ENCODE measurements at places on chromosomes 1 and 21. TPM values are rescaled to one million over a fixed set of nuclear protein-coding genes. Genes with fewer than 3 reads are reported as not detected.

GRCh38 chr1:187270256-187270655 is 441.5 kb downstream of the PLA2G4A start:
- DNase-seq = no peak

GRCh38 chr1:38094711-38095290 is 48.2 kb upstream of the POU3F1 start:
- DNase-seq = no peak

GRCh38 chr1:168708698-168709404 is 20.2 kb downstream of the DPT start:
- DNase-seq = no peak

PRAMEF7 gene
- total RNA-seq = not detected

DNA sequence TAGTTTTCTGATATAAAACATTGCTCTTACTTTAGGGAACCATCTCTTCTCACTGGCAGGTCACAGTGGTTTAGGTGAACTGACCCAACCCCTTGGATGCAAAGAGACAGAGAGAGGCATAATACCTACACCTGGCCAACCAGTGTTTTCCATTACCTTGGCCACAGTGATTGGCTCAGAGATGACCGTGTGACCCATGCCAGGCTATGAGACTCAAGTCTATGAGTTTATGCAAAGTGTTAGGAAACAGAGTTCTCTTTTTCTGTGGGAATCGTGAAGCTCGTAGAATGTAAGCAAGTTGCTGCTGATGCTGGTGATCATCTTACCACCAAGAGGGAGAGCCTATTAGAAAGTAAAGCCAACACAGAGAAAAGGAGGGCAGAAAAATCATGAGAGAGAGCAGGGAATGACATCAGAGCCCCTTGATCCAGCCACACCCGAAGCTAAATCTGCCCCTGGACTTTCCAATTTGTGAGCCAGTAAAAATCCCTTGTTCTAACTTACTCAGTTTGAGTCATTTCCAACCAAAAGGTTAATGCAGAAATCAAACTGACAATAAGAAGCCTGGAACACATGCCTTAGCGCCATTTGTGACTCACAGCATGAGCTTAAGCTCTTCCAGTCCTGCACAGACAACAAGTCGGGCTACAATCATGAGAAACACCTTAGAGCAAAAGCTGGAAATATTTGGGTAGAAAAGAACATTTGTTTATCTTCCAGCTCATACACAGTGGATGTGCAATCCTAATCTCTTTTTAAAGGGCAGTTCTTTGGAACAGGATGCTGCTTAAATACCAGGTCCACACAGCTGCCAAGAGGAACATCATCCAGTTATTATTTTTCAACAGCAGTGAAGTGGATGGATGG is 81.3 kb upstream of the KAZN start:
- peak; percentile 25 for DNase-seq

- peak; percentile 93 for DNase-seq
Measured at GRCh38 chr1:16625497-16626408, 12.4 kb upstream of the NBPF1 start.

RBP7 gene
- total RNA-seq = 19.2 TPM

- DNase-seq = no peak
Measured at GRCh38 chr1:7565099-7565750, 205.9 kb upstream of the VAMP3 start.

DNA sequence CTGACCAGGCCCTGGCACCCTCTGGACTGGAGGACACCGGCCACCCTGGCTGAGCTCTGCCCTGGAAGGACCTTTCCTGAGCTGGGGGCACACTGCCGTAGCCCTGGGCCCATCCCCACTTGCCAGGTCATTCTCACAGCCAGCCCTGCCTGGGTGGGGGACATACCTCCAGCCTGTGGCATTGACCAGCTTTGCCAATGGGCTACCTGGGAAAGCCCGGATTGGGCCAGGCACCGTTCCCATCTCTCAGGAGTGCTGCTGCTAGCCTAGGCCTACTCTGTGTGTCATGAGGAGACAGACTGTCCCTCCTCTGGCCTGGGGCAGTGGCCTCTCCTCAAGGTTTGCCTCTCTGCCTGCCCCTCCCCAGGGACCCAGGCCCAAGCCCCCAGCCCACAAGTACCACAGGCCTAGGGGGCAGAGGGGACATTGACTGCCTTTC is 40.0 kb downstream of the COQ8A start:
- DNase-seq = no peak

CAPN9 gene
- 0.11 TPM for total RNA-seq

CR1 gene
- total RNA-seq = 0.49 TPM

DNA sequence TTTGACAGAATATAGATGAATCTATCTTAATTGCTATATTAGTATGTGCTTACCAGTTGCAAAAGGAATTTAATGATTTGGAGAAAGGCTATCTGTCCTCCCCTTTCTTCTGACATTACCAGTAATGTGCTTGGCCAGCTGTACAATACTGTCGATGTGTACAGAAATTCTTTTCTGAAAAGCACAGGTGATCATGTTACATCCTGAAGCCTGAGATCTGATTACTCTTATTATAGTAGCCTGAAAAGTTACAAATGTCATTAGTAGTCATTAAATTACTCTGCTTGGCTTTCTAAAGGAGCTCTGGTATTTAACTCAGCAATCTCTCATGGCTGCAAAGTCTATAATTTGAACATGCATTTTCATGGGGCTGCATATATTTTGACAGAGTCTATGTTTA is 209.8 kb downstream of the PTPRC start:
- DNase-seq = no peak

DNA sequence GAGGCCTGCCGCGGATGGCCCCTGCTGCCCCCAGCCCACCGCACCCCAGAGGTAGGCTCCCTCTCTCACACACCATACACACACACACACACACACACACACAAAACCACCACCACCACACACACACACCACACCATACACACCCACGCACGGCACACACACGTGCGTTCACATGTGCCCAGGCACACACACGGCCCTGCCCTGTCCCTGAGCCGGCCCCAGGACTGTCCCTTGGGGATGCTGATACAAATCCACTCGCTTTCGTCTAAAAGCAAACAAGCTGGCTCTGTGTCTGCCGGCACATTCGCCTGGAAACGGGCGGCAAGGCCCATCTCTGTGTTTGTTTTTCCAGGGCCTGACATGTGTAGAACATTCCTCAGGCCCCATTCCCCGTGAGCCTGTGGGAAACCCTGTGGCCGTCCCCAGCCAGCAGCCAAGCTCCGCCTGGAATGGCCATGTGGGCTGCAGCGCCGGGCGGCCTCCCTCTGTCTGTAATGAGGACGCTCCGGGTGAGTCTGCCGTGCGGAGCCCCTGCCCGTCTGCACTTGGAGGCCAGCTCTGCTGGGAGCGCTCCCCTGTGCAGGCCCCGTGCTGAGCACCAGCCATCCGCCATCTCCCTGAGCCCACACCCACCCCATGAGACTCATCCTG is 67.4 kb downstream of the DMRTB1 start:
- DNase-seq = no peak

CD53 gene
- 11.7 TPM for total RNA-seq

BTG3 gene
- total RNA-seq = 61.3 TPM

GRCh38 chr1:214957330-214958137 is 125.0 kb upstream of the KCNK2 start:
- DNase-seq = no peak

YTHDF2 gene
- total RNA-seq = 79.9 TPM

DNA sequence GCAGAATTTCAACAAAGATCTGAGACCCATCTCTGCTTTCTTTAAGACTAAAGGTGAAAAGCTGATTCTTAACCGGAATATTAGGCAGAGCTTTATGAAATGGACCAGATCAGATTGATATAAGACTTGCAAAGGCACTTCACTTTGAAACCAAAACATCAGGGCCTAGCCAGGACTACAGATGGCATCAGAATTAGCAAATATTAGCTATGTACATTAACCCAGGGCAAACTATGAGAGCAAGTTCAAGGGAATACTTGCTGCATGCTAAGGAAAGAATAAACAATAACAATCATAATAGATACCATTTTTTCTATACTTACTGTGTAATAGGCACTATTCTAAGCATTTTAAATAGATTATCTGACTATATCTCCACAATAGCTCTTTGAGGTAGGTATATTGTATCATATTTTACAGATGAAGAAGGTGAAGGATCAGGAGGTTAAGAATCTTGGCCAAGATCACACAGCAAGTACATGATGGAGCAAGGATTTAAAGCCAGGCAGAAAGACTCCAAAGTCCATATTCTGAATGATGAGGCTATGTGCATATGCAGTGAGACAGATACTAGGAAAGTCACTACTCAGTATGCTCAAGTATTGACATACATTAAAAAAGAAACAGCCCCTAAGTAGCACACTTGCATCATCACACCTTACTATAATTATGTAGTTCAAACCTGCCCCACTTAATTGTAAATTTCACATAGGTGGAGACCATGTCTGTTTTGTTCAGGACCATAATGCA is 209.3 kb upstream of the PKN2 start:
- DNase-seq = no peak

DNA sequence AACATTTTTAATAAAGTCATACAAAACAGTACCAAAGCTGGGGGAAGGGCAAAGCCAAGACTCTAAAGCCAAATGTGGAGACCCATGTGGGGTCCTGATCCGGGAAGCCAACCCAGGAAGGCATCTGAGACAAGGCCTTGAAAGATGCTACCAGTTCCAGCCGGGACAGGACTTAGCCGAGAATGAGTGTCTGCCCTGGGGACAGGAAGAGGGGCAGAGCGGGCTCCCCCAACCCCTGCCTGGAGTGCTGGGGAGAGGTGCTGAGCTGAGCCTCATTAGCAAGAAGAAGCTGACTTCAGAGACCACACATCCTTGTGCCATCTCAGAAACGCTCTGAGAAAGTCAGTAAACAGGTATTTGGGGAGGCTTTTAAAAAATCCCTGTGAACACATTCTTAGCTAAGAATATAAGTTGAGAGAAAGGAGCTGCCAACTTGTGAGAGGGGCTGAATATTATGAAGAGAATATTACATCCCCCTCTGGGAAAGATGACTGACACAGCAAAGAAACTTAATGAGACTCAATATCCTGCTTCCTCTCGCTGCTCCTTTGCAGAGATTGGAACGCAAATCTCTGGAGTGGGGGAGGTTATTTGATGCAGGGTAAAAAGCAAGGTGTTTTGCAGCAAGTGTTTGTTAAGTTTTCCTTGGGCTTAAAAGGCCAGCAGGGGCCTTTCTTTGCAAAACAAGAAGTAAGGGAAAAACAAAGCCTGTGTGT is 103.3 kb upstream of the KCND3 start:
- DNase-seq = no peak

- DNase-seq = no peak
Measured at GRCh38 chr1:39485046-39485803, 6.2 kb upstream of the BMP8A start.

DNA sequence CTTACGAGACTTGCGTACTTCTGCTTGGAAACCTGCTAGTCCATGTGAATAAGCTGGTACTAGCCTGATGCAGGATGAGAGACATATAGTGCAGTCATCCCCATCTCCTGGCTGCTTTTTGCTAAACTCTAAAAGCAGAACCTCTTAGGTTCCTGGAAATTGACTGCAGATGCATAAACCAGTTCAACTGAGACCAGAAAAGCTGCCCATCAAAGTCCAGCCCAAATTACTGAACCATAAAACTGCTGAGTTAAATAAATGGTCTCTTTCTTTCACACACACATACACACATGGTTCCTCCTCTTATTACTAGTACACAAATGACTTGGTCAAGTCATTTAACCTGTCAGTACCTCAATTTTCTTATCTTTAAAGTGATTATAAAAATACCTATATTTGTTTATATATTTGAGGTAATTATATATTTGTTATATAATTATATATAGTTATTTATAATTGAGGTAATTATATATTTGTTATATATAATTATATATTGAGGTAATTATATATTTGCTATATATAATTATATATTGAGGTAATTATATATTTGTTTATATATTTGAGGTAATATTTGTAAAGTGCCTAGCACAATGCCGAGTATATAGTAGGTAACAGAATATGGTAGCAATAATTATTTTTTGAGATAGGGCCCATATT is 25.2 kb upstream of the RABGAP1L start:
- DNase-seq = no peak

DNA sequence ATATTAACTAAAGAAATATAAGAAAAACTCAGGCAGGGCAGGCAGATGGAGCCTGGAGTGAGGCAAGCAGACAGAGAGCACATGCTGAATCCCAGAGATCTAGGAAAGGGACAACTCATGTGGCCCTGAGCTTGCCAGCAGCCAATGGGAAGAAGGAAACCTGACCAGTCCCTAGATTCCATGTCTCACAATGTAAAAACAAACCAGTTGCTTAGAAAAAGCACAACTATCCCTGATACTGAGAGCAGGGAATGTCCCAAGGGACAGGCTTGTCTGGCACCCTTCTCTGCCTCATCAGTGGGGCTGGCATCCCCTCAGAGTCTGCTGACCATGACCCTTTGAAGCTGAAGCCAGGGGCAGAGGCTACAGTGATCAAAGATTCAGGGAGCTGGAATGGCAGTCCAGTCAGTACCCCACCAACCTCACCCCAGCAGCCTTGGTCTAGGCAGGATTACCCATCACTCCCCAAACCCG is 27.8 kb downstream of the HSPG2 start:
- DNase-seq = no peak

DNA sequence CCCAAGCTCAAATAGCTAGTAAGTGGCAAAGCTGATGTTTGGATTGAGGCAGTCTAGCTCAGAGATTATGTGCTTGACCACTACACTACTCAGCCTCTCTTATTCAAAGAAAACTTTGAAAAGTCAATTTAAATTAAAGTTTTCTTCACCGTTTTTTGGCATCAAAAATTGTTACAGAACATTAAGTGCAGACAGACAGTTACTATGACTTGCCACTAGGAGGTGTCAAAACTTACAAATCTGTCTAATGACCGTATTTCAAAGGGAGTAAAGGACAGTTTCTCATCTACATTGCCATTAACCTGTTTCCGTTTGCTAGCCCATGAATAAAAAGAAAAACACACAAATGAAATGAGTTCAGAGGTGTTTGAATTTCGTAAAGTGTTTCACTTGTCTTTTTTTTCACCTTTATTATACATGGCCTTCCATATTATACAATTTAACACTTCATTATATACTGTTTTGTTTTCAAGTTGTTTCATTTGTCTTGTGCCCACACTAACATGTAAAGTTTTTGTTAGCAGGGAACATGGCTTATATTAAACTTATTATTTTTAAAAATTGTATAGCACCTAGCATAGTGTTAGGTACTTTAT is 57.4 kb upstream of the MTF2 start:
- DNase-seq = no peak

- DNase-seq = no peak
Measured at GRCh38 chr1:53313556-53313955, 14.3 kb downstream of the LRP8 start.

CHRNB2 gene
- 0.08 TPM for total RNA-seq

SYPL2 gene
- not detected for total RNA-seq

GRCh38 chr1:27868556-27868931 is 3.8 kb upstream of the THEMIS2 start:
- no peak for DNase-seq

DNA sequence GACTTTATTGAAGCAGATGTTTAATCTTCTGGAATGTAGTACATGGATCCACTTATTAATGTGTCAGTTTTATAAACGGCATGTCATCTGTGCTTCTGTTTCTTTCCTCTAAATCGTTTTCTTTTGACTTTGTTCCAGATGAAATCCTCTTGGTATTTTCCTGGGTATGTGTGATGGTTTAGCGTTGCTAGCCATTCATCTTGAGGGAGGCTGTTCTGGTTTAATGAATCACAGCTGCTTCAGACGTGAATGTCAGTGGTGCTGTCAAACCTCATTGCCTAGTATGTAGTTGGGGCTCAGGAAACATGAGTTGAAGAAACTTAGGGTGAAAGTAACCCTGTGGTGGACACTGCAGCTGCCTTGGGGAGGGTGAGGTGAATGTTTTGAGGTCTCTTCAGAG is 33.2 kb downstream of the KCNK1 start:
- no peak for DNase-seq
